ENCODE measurements at places on chromosomes 6 and 20.
A peak's percentile ranks its signal among the peaks of the same experiment; 100 is the strongest.

DNA sequence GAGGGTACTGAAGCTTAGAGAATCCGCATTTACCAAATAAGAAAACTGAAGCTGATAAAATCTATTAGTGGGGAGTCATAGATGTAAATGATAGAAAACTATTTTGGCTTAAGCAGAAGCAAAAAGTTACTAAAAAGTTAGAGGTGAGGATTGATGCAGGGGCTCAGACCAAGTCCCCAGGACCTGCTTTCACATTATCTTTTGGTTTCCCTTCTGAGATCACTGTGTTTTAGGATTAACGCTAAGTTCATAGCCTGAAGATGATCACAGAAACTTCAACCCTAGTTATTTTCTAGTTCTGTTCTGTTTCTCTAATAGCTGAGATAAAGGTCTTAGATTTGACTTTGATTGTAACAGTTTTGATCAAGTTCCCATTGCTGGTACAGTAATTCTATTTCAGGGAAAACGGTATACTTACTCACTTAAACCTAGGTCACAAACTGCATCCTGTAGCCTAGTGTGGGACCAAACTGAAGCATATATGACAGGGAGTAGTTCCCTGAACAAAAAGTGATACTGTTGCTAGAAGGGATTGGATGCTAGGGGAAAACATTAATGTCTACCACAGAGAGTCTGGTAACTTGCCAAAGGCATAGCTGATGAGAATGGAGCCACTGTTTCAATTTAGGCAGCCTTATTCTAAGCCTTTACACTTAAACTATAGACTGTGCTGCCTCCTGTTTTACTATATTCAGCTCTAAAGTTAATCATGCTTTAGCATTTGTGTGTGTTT, 13.1 kb downstream of the CYB5R4 start:
- DNase-seq, result no peak

DNA sequence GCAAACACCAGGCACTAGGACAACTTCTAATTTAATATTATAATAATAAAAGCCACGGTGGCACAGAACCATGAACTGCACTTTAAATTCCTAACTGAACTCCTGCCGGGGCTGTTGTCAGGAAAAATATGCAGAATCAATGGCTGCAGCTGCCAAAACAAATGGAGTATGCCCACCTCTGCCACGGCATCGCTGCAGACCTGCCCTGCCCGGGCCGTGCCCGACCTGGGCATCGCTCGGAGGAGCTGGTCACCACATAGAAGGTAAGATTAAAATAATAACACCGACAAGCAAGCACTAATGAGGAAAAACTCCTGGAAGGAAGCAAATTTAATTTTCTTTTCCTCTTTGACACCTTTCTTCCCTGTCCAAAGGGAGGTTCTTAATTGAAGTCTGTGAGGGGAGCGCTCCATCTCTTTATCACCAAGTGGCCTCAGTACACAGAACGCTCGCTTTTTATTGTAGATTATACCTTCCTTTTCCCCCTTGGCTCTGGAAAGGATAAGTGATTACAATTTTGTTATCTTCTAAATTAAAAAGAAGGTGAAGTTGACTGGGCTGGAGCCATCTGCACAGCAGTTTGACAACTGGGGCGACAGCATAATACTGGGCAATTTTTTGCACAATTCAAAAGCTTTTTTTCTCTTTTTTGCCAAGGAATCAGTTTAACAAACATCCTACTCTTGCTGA, 351.3 kb downstream of the ZFAND3 start:
- no peak for DNase-seq

- no peak for DNase-seq
These were observed 94.3 kb downstream of the THBS2 start for GRCh38 chr6:169159331-169159730.

DNA sequence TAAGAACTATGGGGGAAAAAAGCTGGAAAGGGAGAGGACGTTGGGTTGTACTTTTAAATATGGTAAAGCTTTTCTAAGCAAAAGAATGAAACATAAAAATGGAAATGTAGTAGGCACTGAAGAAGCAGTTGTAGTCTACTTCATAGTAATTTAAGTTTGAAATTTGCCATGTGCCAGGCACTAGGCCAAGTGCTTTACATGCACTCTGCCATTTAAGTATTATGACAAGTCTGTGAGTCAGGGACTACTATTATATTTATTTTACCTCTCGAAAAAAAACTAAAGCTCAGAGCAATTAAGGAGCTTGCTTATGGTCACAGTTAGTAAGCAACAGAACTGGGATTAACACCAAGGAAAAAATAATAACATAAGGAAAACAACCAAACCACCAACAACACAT, 257.8 kb downstream of the GMDS start:
- peak; percentile 71 for DNase-seq

GRCh38 chr20:59813948-59814839, 119.2 kb downstream of the SYCP2 start:
- DNase-seq, result no peak

DNA sequence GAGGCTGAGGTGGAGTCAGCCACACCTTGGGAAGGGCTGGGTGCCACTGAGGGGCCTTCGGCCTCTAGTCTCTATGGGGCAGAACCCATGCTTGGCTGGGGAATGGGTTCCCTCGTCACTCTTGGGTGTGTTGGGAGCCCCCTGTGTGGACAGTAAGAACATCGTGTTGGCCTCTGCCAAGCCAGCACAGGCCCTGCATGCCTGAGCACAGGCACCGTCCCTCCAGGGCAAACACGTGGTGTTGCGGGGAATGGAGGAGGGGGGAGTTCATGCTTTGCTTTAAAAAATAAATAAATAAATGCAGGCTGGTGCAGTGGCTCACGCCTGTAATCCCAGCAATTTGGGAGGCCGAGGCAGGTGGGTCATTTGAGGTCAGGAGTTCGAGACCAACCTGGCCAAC, 63.0 kb downstream of the EZR start:
- DNase-seq, result no peak

DNA sequence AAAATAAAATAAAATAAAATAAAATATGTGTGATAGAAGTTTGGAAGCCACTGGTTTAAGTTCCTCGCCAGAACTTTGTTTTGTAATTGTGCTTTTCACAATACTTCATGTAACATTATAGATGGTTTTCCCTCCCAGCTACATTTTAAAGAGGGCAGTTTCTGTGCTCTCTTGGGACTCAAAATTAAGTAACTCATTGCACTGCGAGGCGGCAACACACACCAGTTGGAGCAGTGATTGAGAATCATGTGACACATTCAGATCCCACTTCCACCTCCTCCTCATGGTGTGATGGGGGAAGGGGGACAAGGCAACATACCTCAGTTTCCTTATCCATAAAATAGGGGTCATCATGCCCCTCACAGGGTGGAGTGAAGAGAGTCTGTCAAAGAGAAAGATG, 7.5 kb downstream of the C2 start:
- DNase-seq, result no peak

DNA sequence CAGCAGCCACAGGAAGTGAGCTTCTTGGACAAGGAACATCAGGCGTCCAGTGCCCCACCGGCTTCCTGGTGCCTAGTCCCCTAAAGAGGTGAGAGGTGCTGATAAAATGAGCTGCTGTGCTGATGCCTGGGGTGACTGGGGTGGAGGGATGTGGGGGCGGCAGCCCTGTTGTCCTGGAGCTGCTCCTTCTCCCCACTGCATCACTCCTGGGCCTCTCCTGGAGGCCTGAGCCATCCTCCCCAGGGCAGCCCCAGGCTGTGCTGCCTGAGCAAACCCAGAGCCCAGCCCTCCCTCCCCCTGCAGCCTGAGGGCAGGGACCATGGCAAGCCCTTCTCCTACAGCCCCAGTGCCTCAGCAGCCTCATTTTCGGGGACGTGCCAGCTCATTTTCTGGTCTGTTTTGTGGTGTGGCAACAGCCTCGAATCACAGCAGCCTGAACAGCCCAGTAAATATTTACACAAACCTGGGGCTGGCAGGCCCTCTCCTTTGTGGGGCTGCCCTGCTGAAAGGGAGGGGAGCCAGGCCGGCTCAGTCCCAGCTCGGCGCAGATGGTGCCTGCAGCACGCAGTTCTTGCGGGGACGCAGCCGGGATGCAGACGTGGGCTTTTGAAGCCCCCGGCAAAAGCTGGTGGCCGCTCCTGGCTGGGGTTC, 259.9 kb downstream of the DLL1 start:
- DNase-seq, result no peak

DNA sequence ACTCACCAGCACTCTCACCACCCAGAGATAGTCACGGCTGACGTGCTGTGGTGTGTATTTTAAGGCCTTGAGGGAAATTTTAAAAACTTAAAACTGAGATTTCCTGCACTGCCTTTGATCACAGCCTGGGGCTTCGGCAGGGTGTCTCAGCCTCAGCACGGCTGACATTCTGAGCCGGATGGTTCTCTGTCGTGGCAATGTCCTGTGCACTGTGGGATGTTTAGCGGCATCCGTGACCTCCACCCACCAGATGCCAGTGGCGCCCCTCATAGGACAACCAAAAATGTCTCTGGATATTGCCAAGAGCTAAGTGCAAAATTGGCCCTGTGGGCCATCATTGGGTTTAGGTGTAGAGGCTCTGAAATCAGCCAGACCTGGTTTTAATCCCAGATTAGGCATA, 142.2 kb upstream of the KCNG1 start:
- DNase-seq, result no peak

DNA sequence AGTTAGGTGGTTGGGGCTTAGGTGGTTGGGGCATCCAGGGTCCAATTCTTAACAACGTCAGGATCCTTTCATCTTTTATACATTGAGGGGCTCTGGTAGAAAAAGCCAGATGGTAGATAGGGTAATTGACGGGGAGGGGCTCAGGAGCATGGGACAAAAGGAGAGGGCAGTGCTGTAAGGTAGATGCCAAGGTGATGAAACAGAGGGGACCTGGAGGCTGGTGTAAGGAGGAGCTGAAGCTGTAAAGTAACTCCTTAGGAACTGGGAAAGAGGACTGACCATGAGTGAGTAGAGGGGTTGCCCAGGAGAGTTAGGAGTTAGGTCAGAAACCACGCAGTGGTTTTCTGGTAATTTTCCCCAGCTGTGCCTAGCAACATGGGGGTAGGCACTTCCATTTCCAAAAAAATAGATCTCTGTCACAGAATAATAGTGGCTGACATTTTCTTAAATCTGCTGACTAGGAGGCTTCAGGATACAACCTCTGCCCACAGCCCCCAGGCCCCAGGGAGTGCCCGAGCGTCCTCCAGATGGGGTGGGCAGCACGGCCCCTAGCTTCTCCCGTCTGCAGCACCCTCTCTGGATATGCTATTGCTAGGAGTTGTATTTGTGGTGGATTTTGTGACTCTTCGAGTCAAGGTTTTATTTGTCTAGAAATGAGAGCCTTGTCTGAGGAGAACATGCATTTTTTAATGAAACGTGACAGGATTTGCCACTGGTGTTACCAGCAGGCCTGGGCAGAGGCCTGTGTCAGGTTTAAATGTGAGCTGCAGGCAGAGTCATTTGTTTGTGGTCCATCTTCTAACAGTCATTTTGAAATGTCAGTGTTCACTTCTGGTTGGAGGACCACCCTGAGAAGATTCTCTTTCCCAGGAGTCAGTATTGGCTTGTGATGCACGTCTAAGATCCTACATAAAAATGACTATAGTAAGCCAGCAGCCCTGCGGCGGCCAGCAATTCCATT, 44.6 kb downstream of the TULP4 start:
- no peak for DNase-seq

DNA sequence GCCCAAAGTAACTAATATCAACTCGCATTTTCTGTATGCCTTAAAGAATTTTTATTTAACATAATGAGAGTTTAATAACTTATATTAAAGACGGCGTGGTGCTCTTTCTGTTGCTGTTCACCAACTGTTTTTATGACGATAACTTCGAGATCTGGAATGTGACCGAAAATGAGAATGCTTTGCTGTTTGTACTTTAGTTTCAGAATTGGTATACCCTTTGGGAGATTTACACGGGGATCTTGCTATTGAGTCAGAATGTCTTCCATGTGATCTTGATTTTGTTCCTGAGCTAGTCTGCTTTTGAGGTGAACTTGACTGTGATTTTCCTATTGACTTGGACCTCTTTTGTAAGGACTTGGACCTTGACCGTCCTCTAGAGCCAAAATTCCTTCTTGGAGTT, 17.9 kb downstream of the PNRC1 start:
- DNase-seq, result no peak

DNA sequence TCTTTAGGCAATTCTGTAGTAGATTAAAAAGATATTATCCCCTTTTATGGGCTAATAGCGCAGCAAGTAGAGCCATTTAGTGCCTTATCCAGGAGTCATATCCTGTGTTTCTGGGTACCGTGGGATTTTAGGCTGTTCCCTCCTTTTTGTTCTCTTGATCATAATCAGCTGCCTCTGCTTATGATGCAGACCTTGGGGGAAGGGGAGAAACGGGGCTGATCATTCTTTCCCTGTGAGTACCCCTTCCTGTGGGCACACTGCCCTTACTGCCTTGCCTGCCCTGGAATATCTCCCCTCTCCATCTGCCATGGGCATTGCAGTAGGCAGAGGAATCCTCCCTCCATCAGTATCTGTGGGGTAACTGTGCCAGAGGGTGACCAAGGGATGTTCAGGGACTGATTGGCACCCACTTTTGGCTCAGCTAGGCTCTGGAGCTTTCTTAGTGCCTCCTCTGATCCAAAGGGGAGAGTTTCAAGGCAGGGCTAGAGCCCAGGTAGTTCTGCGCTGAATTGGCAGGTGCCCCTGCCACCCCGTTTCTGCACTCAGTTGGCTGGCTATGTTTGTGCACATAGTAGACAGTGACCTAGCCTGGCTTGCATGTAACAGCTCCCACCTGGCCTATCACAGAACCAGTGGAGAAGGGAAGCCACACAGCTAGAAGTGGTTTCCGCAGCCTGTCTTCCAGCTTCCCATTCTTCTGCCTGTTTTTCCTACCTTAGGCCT, 103.3 kb downstream of the FIG4 start:
- peak; percentile 91 for DNase-seq

- no peak for DNase-seq
These were observed 59.5 kb upstream of the NELFCD start for GRCh38 chr20:58921564-58921963.

DNA sequence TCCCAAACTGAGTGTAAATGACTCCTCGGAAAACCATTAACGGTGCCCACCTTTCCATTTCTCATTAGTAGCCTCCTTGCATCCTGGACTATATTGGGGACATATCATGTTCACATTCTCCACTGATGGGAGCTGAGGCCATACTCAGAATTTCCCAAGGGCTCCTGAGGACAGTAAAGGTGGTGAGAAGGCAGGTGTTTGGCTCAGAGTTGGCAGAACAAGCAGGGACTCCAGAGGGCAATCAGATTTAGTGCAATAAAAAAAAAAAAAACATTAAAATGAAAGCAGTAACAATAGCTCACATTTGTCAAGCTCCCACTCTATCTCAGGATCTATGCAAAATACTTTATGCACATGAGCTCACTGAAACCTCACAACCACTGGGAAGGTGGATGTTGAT, 401.4 kb downstream of the MAFB start:
- DNase-seq, result no peak

- peak; percentile 63 for DNase-seq
These were observed 55.1 kb downstream of the CDS2 start for GRCh38 chr20:5181958-5182357.

GRCh38 chr6:156420172-156420993, 356.8 kb upstream of the ARID1B start:
- peak; percentile 42 for DNase-seq

DNA sequence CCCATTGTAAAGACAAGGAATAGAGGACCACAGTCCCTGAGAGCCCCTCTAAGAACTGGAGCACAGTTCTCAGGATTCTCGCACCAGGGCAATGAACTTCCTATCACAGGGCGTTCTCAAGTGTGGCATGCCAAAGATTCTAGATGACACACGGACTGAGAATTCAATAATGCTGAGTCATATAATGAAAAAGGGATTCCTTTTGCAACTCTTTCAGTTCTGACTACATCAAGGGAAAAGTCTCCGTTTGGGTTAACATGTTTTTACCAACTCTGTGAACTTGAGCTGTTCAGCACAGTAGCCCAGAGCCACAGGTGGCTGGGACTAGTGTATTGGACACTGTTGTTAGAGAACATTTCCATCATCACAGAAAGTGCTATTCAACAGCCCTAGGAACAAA, 3.4 kb downstream of the MED20 start:
- DNase-seq, result peak; percentile 97

Data from EL (cell line).